ENCODE measurements at places on chromosomes 6 and 20. TPM values are rescaled to one million over a fixed set of nuclear protein-coding genes. Genes with fewer than 3 reads are reported as not detected.

The DAAM2 gene
- 3.4 TPM for total RNA-seq

The HLA-DRB5 gene
- not detected for total RNA-seq

The BNIP5 gene
- total RNA-seq, result not detected

The CALHM6 gene
- total RNA-seq, result 1.6 TPM

The GJA10 gene
- not detected for total RNA-seq

The SPEF1 gene
- total RNA-seq, result 0.09 TPM

The OTOR gene
- not detected for total RNA-seq

The NRSN1 gene
- not detected for total RNA-seq

The CD24 gene
- total RNA-seq, result 4.5 TPM

The ENPP5 gene
- 5.3 TPM for total RNA-seq

The LY6G6D gene
- not detected for total RNA-seq

The DEFB123 gene
- total RNA-seq, result not detected

The CHRNA4 gene
- total RNA-seq, result not detected

The FAM83C gene
- total RNA-seq, result not detected

The SEMG1 gene
- total RNA-seq, result not detected

The CLPSL1 gene
- not detected for total RNA-seq

The CPNE5 gene
- total RNA-seq, result 0.18 TPM

The MAFB gene
- 42.8 TPM for total RNA-seq

The KCNQ2 gene
- total RNA-seq, result not detected

The KCNG1 gene
- total RNA-seq, result 3.0 TPM

The HSPA12B gene
- 0.18 TPM for total RNA-seq

Data from fibroblast of the aortic adventitia (primary cell).